HS-5 (cell line): ENCODE measurements at places on chromosomes 3 and 15.

DNA sequence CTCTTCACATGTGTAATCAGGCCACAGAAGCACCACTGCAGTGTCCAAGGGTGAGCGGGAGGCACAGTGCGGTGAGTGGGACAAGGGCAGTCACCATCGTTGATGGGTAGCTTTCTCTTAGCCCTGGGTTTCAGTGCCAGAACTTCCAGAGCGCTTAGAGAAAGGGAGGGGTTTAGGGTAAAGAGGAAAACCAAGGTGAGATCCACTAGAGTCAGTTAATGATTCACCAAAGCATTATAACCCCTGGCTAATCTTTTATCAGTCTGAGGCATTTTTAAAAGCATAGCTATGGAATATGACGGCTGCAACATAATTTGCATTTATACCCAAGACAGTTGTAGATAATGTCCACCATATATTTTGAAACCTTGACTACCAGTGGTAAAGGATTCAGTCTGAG, 94.8 kb downstream of the SHQ1 start:
- no peak for DNase-seq

GRCh38 chr3:39548282-39548681, 80.8 kb downstream of the MOBP start:
- no peak for DNase-seq

GRCh38 chr15:88749699-88750098, 53.5 kb upstream of the ACAN start:
- DNase-seq: no peak

- no peak for DNase-seq
Measured at GRCh38 chr3:16081661-16082060, 92.8 kb upstream of the GALNT15 start.

- no peak for DNase-seq
Measured at GRCh38 chr15:51094606-51095569, at the start of gene TNFAIP8L3. TNFAIP8L3 (minus strand) TSS chr15:51094906; CDS start chr15:51094595, 311 bp downstream.

GRCh38 chr3:129605203-129605921, 1.1 kb downstream of the PLXND1 start:
- DNase-seq: no peak

DNA sequence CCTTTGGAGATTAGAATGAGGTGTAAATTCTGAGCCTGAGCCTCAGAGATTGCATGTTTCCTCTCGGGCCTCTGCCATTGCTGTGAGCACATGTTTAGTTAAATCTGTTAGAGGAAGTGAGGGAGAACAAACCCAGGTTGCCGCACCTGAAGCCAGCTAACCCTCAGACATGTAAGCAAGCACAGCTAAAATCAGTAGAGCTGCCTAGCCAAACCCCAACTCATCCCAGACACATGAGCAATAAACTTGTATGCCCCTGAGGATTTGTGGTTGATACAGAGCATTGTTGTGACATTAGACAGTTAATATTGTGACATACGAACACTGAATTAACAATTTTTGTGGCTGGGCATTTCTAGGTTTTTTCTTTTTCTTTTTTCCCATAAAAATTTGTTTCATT, 41.9 kb downstream of the NMD3 start:
- no peak for DNase-seq

- no peak for DNase-seq
Measured at GRCh38 chr3:67898916-67899315, 244.5 kb upstream of the SUCLG2 start.

- DNase-seq: no peak
Measured at GRCh38 chr3:37974121-37975083, 16.2 kb upstream of the VILL start.

GRCh38 chr3:89303701-89304100, 196.3 kb downstream of the EPHA3 start:
- no peak for DNase-seq

DNA sequence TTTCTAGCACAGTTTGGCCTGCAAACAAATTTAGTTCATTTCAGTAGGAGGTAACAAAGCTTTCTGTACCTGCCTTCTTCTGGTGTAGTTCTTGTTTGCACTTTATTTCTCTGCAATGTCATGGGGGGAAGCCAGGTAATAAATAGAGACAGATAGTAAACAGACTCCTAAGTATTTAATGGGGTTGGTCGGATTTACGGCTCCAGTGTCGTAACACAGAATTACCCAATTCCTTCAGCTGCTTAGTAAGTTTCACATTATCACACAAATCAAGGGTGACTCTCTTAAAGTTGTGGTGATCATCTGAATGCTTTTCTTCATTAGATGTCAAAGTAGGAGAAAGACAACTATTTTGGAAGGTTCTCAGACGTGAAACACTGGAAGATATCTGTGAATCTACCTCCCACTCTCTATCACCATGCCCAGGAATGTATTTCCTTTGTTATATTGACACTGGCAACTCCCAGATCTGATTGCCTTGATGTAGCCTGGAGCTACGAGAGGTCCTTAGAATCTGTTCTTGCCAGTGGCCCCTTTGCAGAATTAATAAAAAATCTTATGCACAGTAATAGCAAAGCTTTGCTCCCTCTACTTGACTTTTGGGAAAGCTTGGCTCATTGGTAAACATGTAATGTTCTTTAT, 25.0 kb upstream of the TMC3 start:
- no peak for DNase-seq

GRCh38 chr3:157469561-157470294, 33.1 kb downstream of the PTX3 start:
- DNase-seq: no peak

DNA sequence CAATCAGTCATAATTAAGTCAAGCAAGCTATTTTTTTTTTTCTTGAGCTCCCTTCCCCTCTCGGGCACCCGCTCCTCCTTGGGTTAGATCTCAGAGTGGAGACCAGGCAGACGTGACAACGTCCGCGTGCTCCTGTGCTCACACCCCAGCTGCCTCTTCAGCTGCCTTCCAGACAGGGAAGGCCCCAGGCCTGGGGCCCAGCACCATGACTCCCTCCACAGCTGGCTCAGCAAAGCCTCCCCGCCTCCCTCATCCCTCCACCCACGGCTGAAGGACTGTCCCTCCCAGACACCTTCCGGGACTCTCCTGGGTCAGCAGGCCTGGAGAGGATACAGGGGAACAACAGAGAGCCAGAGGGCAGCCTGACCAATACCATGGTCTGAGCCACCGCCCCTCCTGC, 87.9 kb upstream of the LINGO1 start:
- no peak for DNase-seq

GRCh38 chr3:164302622-164303021, 775.7 kb downstream of the SI start:
- DNase-seq: no peak

DNA sequence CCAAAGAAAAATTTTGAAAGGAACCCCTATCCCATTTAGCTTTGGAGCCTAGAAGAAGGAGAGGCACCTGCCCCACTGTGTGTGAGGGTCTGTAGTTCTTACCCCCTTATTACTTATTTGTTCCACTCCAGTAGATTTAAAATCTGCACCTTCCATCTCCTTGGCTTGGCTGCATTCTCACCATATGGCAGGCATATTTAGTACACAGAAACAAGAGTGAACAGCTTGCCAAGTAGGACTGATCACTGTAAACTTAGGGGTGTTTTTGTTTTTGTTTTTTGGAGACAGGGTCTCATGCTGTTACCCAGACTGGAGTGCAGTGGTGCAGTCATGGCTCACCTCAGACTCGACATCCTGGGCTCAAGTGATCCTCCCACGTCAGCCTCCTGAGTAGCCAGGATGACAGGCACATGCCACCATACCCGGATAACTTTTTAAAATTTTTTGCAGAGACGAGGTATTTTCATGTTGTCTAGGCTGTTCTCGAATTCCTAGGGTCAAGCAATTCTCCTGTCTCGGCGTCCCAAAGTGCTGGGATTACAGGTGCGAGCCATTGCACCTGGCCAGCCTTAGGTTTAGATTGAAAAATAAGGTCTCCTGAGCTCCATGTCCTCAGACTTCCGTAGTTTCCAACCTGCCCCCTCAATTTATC, 14.1 kb upstream of the ANXA2 start:
- no peak for DNase-seq

- DNase-seq: peak; percentile 10
Measured at GRCh38 chr15:71716990-71717389, 93.4 kb upstream of the NR2E3 start.

GRCh38 chr3:14124223-14124614, 451 bp downstream of the CHCHD4 start:
- peak; percentile 28 for DNase-seq

DNA sequence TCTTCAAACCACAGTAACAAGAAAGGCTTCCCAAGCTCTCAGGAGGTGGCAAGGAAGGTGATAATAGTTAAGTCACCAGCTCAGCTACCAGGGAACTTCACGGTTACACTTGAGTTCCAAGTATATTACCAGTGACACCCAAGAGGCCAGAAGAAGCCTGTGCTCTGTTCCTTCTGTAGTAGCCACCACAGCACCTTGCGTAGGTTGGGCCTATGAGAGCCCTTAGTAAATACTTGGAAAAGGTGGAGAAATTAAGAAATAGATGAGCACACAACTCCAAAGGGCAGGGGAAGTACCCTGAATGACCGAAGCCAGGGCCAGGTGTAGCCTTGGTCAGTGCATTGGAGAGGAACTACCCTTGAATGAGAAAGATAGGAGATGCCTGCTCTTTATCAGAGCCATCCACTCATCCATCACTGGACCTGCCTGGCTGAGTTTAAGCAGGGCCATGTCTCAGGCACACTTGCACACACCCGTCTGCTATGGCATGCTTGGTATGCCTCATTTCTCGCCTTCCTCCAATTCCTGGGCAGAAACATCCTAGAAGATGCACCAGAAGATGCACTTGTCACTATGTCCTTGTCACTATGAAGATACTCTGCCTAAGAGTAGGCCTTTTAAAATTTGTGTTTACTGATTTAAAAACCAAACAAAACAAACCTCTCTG, 32.6 kb upstream of the NDUFB4 start:
- DNase-seq: no peak

GRCh38 chr3:141427764-141428163, 59.1 kb upstream of the RASA2 start:
- no peak for DNase-seq

- DNase-seq: no peak
Measured at GRCh38 chr15:62894322-62895085, 148.0 kb upstream of the TPM1 start.

DNA sequence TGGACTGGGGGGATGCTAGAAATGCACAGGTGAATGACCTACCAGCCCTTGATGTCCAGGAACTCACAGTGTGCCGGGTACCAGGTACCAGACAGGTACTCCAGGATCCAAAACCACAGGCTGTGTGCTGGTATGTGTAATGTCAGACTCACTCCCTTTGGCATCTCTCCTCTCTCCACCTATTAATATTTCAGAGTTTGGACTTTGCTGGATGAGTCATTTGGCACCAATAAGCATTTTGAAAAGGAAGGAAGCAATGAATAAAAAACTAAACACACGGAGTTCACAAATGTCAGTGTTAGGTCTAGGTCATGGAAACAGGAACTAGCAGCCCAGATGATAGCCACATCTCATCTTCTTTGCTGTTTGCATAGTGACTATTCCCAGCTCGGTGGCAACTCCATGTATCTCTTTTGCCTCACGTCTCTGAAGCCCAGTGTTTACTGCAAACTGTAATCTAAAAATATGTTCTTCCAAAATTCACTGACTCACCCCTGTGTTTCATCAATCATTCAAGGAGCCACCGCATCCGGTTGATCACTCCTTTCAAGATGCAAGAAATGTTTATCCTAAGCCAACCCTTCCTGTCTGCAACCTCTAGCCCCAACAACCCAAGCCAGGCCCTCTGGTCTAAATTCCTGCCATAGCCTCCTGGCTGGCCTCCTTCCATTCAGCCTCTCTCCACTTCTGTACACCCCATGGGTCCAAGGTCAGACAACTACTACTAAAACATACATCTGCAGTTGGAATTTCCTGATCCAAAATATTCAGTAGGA, 8.4 kb downstream of the ITGB5 start:
- DNase-seq: peak; percentile 98

DNA sequence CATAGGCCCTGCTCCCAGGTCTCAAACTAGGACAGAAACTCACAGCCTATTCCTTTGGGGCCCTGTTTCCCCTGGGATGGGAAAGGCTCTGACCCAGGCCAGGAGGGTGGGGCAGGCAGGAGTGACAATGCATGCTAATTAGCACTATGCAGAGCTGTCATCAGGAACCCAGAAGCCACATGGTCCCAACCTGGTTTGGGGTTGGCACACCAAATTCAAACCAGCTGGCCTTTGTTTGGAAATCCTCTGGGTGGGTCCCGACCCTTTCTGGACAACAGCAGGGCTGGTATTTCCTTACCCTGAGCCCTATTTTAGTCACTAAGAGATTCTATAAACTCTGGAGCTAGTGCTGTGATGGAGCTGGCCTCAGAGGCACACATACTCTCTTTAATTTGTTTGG, 166.2 kb downstream of the LRTM1 start:
- no peak for DNase-seq

DNA sequence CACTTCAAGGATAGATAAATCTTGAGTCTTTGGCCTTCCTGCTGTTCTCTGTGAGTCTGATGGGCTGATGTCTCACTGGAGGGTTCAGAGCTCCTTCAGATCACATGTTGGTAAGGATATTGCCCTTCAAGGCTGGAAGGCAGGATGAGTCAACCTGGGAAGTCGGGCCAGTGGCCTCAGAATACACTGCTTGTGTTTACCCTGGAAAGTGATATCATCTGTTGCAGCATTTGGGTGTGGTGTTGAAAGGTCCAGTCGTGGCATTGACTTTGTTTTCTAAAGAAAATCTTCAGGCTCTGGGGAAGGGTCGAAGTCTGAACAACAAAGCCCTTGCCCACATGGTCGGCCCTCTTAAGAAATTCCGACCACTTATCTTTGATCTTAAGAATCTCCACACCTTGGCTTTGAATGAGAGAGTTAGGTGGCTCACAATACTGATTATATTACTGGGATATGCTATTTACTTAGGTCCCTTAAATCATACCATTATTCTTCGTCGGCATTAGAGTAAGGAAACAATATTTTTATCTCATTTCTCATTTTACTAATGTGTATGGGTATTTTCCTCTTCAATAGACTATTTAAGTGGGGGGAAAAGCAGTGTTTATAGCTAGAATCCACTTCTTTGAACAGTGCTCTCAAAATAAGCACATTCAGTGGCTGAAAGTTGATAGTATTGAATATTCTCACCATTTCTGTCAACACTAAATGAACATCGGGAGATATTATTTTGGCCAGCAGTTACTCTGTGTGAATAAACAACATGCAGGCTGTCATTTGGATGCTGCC, 303.9 kb upstream of the RASGRP1 start:
- DNase-seq: peak; percentile 82

DNA sequence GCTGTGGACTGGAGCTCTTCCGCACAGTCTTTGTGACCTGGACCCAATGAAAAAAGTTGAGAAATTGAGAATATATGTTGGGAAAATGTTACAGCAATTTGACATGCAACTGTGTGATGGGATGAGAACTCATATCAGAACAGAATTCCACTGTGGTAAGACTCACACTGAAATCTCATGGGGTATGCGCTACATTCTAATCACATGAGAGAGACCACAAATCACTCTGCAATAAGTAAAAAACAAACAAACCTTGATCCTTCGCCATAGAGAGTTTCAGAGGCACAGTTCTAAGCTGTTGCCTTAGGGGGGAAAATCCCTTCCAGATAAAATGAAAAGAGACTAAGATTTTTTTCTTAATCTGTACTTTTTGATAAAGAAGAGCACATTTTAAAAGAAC, 37.3 kb downstream of the LMCD1 start:
- DNase-seq: no peak
